Osteocyte (in vitro differentiated cells): ENCODE measurements at places on chromosomes 3 and 15. TPM values are rescaled to one million over a fixed set of nuclear protein-coding genes. Genes with fewer than 3 reads are reported as not detected.
A peak's percentile ranks its signal among the peaks of the same experiment; 100 is the strongest.

DNA sequence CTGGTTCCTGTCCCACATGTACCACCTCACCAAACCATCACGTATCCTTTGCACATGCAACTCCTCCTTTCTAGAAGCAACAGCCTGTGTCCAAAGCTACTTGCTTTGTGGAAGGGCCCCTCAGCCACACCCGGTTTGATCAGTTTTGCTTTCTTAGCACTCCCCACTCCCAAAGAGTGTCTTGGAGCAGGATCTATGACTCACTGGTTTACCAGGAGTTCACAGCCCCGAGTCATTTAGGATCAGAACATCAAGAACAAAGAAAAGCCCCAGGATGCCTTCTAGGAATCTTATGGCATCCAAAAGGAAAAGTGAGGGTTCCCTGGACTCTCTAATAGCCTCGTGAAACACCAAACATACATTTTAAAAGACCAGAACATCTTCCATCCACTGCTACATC lies 50.7 kb upstream of the IGF1R start:
- DNase-seq, result peak; percentile 27

- DNase-seq, result no peak
Observed at GRCh38 chr3:123723070-123723469, 138.2 kb upstream of the HACD2 start.

GRCh38 chr3:128775241-128775640 lies 49.3 kb downstream of the RAB7A start:
- no peak for DNase-seq

GRCh38 chr3:116112696-116113095 lies 332.6 kb downstream of the LSAMP start:
- DNase-seq, result no peak

GRCh38 chr3:158731486-158731885 lies 771 bp downstream of the RARRES1 start:
- no peak for DNase-seq

GRCh38 chr3:151047636-151048035 lies 37.8 kb upstream of the MED12L start:
- DNase-seq, result no peak

- DNase-seq, result no peak
Observed at GRCh38 chr3:46102059-46102779, 74.9 kb upstream of the XCR1 start.

DNA sequence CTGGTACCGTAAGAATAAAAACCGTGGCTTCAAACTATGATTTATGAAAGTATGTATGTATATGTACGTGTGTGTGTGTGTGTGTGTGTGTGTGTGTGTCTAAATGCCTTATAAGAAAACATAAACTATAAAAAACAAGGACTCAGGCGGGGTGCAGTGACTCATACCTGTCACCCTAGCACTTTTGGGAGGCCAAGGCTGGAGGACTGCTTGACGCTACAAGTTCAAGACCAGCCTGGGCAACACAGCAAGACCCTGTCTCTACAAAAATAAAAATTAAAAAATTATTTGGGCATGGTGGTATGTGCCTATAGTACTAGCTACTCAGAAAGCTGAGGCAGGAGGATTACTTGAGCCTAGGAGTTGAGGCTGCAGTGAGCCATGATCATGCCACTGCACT lies 29.1 kb downstream of the CCPG1 start:
- no peak for DNase-seq

DNA sequence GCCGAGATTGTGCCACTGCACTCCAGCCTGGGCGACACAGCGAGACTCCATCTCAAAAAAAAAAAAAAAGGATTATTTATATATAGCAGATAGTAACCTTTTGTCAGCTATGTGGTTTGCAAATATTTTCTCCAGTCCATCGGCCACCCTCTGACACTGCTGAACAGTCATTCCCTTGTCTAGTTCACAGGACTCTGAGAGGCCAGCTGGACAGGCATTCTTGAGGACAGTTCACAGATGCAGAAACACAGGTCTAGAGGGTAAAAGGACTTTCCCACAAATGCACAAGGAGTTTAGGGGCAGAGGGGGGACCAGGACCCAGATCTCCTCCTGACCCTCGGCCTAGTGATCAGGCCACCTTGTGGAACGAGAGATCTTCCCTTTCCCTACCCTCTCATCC lies 7.5 kb upstream of the TMEM40 start:
- DNase-seq, result no peak

DNA sequence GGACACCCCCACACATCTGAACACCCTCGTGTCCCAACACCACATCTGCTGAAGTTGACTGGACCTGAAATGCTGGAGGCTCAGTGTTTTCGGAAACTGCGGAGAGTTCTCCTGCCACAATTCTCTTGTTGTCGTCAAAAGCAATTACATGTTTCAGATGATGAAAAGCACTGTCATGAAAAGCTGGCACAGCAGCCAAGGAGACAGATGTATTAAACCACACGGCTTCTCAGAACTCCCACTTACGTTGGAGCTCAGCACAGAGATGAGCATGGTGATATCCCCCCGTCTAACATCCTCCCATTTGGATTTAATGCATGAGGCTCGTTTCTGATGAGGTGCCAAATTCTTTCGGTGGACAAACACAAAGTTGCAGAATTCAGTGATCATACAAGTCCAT lies 180.1 kb downstream of the RORA start:
- no peak for DNase-seq

Gene PLSCR2
- total RNA-seq, result not detected in 2 replicates

Gene IRAK2
- 1.3 and 1.5 TPM in 2 replicates for total RNA-seq
